ENCODE measurements at places on chromosomes 7 and 10.

- peak; percentile 57 for DNase-seq
Observed at GRCh38 chr7:128783143-128783861, 7.7 kb upstream of the OPN1SW start.

GRCh38 chr7:104936546-104936945 is 77.5 kb upstream of the KMT2E start:
- DNase-seq, result no peak

GRCh38 chr7:134184767-134185166 is 57.6 kb downstream of the LRGUK start:
- DNase-seq, result no peak

- DNase-seq, result no peak
Observed at GRCh38 chr7:2165610-2166594, 66.8 kb downstream of the MAD1L1 start.

DNA sequence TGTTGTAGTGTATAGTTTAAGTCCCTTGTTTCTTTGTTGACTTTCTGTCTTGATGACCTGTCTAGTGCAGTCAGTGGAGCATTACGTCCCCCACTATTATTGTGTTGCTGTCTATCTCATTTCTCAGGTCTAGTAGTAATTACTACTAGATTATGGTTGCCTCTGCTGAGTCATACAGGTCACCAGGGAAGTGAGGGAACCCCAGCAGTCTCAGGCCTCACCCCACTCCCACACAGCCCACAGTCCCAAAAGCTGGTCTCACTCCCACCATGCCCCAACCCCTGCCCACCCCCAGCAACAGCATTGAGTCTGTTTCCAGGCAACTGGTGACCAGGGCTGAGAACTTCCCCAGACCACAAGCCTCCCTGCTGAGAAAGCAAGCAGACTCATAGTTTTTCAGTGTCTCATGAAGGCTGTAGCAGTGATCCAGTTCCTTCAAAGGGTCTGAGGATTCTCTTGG is 88.0 kb downstream of the PLXDC2 start:
- no peak for DNase-seq

DNA sequence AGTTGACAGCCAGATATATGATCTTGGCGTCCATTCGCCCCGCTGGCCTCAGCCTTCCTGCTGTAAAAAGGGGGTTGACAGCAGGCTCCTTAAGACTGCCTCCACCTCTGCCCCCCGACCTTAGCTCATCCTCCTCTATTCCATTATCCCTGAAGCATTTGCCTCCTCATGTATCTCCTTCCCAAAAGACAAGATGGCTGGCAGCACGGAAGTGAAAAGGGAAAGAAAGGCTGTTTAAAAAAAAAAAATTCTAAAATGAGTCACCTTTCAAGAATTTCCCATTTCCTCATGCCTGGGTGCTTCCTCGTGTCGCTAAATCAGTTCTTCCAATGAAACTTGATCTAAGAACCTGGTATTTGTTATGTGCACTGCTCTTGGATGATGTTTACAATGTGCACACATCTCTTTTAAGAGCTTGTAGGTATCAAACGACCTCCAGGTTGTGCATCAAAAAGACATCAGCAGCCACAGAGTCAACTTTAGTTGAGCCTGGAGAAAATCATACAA is 1.7 kb downstream of the SCRN1 start:
- DNase-seq, result no peak

DNA sequence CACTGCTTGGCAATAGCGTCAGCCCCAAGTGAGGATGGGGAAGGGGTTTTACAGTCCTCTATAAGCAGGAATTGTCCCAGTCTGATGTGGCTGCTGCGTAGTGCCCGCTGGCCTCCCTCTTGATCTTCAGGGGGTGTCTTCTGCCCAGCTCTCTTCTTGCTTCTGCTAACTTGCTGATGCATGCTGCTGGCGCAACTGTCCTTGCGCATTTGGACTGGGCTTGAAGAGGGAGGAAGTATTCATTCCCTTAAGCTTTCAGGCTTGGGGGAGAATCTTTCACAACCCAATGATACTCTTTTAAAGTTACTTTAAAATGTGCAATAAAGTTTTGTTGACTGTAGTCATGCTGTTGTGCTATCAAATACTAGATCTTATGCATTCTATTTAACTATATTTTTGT is 10.3 kb downstream of the GALNT11 start:
- DNase-seq, result no peak

DNA sequence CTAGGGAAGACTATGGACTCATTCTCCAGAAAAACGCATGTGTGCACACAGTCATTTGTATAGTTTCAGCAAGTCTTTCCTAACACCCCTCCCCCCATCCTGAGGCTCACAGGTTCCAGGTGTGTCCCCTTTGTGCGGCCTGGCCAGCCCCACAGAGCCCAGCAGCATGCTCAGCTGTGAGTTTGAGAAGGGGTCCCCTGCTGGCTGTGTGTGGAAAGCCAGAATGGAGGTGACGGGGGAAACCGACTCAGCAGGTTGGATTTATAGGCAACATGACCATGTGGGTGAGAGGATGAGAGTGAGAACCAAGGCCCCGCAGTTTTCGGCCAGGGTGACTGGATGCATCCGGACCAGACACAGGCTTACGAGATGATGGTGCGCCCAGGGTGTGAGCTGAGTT is 9.9 kb downstream of the PTPRE start:
- DNase-seq, result no peak

DNA sequence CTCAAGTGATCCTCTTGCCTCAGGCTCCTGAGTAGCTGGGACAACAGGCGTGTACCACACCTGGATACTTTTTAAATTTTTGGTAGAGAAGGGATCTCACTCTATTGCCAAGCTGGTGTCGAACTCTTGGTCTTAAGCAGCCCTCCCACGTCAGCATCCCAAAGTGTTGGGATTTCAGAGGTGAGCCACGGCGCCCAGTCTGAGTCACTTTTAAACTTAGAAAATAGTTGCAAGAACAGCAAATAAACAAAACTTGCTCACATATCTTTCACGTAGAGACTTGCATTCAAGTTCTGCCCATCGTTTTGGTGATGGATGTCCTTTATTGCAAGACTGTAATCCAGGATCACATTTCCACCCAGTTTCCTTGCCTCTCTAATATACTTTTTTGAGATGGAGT is 16.6 kb downstream of the GTF2I start:
- no peak for DNase-seq
